ENCODE measurements at places on chromosomes 6 and 20.
A peak's percentile ranks its signal among the peaks of the same experiment; 100 is the strongest.

DNA sequence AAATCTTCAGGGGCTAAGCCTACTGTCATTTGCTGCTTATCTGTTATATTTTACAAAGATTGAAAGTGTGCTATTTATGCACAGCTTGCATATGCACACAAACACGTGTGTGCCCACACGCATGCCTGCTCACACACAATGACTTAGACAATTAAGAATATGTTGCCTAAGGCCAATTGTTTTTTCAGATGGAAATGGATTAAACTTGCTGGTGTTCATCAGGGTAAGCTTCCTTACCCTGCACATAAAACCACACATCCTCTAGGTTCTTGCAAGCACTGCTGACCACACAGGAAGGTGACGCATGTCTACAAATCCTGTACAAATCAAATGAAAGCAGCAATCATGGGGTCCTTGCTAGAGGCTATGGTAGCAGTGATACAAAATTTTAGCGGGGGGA is 58.4 kb downstream of the GJA10 start:
- DNase-seq: peak; percentile 38

GRCh38 chr6:130366107-130367005 is 539 bp downstream of the TMEM200A start:
- DNase-seq: no peak

GRCh38 chr6:13251242-13251641 is 77.1 kb downstream of the TBC1D7 start:
- DNase-seq: no peak

- no peak for DNase-seq
Observed at GRCh38 chr6:240151-240550, 52.1 kb upstream of the DUSP22 start.

DNA sequence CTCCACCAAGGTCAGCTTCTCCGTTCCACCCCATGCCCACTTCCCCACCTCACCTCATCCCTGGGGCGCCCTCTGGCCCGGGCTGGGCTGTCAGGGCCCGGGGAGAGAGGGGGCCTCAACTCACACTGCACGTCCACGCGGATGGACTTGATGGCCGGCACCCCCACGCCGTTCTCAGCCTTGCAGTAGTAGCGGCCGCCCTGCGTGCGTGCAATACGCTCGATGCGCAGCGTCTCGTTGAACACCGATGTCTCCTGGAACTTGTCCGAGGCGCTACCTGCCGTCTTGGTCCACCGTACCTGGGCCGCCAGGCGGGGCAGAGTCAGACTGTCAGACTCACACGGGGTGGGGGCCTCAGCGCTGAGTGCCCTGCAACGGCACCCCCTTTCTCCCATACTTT is 39.6 kb downstream of the MDGA1 start:
- no peak for DNase-seq

DNA sequence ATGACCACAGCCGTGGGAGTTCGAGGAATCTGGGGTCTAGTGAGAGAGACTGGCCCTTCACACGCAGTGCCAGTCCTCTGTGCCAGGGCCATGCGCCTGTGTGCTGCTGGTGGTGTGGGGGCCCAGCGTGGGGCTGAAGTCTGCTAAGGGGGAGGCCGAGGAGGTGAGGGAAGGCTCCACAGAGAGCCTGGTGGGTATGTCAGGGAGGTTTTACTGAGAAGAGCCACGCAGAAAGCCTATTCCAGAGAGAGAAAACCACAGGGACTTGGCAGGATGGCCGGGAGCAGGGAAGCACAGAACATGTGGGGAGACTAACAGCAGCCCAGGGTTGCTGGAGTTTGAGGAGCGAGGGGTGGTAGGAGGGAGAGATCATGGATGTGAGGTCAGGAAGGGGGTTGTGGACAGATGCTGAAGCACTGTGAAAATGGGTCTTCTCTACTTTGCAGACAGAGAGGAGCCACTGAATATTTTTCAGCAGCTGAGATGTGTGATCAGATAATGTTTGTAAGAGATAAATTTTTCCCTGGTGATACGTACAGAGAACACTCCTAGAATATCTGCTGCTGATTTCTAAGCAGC is 35.3 kb downstream of the DUSP22 start:
- DNase-seq: no peak

- no peak for DNase-seq
Observed at GRCh38 chr6:150800674-150801314, 64.7 kb upstream of the MTHFD1L start.

- DNase-seq: no peak
Observed at GRCh38 chr6:33925936-33926335, 122.1 kb upstream of the MLN start.

GRCh38 chr20:41631826-41632225 is 13.6 kb upstream of the CHD6 start:
- DNase-seq: no peak

DNA sequence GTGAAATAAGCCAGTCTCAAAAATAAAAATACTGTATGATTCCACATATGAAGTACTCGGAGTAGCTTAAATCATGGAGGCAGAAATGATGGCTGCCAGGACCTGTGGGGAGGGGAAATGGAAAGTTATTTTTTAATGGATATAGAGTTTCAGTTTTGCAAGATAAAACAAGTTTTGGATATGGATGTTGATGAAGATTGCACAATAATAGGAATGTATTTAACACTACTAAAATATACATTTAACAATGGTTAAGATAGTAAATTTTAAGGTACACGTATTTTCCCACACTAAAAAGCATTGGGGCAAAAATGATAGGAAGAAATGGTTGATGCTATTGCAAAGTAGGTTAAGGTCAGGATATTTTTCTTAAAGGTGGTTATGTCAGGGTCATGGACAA is 1058.9 kb upstream of the MAP3K7 start:
- no peak for DNase-seq

- no peak for DNase-seq
Observed at GRCh38 chr6:167474725-167475124, 149.8 kb downstream of the TTLL2 start.

- no peak for DNase-seq
Observed at GRCh38 chr6:150848400-150848799, 17.1 kb upstream of the MTHFD1L start.

GRCh38 chr6:164947164-164947563 is 362.2 kb downstream of the C6orf118 start:
- DNase-seq: no peak

DNA sequence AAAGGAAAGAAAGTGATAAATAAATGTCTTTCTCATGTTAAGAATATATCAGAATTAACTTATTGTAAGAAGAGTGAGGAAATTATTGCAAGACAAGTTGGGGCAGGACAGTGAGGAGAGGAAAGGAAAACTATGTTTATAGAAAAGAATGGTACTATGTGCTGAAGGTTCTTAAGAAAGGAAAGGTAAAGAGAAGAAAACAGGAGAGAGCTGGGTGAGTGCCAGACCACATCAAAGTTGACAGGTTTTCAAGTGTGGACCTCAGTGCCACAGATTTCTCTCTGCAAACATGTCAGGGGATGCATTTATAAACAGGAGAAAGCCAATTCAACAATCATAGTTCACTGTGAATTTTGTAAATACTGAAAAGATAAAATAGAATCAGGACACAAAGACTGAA is 439.2 kb downstream of the PKHD1 start:
- DNase-seq: no peak

DNA sequence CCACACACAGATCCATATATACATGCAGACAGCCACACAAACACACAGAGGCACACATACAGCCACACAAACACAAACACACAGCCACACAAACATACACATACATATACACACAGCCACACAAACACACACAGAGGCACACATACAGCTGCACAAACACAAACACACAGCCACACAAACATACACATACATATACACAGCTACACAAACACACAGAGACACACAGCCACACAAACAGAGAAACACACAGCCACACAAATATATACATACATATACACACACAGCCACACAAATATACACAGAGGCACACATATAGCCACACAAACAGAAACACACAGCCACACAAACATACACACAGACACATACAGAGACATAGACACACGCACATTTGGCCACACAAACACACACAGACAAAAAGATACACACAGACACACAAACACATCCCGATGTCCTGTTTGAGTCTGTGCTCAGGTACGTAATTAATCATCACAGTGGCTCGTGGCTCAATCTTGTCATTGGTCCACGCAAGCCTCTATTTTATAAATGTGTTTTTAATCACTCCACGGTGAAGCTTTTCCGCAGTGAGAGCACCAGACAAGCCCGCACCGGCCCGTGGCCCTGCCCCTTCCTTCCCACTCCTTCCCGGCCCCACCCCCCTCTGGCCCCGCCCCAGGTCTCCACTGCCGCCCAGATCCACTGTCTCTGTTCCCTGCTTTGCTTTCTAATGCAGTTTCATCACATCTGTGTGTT is 135.3 kb downstream of the CDH4 start:
- no peak for DNase-seq

DNA sequence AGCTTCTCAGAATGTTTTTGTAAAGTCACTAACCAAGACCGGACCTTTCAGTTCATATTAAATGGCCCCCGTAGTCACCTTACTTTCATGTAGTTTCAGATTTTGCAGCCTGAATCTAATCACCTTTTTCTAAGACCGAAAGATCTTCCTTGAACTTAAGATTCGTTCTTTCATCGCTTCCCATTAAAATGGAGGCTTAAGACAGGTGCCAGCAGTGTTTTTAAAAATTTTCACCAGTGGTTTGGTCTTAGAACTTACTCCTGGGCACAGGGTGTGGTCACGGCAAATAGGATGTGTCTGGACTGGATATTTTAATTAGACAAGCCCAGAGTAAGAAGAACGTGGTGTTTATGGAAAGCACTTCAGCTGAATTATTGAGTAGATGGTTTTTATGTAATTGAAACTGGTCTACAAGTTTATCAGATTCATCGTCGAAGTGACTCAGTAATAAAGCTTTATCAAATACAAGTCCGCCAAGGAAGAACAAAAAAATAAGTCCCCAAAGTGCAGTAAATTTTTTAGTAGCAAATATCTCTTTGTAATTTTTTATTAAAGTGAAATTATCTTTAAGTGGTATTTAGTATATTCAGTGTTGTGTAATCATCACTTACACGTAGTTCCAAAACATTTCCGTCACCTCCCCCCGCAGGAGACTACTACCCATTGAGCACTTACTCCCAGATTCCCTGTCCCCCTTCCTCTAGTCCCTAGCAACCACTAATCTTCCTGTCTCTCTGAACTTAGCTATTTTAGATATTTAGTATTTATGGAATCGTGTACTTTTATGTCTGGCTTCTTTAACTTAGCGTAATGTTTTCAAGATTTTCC is 868 bp downstream of the SRSF3 start:
- DNase-seq: peak; percentile 56

- no peak for DNase-seq
Observed at GRCh38 chr6:107727096-107727757, 96.9 kb downstream of the SCML4 start.

DNA sequence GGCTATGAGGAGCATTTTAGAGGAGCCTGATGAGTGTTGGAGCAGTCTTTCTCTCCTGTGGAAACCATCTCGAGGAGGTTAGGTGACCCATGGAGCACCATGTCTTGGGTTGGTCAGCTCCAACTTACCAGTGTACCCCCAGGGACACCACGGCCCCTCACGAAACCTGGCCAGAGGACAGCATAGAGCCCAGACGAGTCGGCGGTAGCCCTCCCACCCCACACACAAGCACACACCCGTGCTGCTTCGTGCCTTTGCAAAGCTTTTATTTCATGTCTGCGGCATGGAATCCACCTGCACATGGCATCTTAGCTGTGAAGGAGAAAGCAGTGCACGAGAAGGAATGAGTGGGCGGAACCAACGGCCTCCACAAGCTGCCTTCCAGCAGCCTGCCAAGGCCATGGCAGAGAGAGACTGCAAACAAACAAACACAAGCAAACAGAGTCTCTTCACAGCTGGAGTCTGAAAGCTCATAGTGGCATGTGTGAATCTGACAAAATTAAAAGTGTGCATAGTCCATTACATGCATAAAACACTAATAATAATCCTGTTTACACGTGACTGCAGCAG is 53.6 kb downstream of the EZR start:
- DNase-seq: no peak

- DNase-seq: no peak
Observed at GRCh38 chr6:99130897-99131873, 183.4 kb upstream of the FBXL4 start.

GRCh38 chr6:85620308-85620707 is 22.4 kb downstream of the SYNCRIP start:
- DNase-seq: no peak

DNA sequence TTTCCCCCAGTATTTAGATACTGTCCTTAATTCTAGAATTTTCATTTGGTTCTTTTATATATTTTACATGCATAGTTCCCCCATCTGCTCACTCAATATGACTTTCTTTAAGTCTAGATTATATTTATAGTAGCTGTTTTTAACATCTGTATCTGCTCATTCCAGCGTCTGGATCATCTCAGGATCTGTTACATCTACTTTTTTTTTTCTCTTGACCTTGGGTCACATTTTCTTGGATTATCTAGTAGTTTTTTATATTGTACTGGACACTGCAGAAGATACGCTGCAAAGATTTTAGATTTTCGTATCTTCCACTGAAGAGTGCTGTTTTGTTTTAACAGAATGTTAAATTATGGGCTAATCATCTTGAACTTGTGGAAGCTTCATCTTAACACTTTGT is 20.7 kb downstream of the RAB22A start:
- DNase-seq: no peak

GRCh38 chr6:116409756-116410155 is 39.0 kb downstream of the DSE start:
- no peak for DNase-seq

DNA sequence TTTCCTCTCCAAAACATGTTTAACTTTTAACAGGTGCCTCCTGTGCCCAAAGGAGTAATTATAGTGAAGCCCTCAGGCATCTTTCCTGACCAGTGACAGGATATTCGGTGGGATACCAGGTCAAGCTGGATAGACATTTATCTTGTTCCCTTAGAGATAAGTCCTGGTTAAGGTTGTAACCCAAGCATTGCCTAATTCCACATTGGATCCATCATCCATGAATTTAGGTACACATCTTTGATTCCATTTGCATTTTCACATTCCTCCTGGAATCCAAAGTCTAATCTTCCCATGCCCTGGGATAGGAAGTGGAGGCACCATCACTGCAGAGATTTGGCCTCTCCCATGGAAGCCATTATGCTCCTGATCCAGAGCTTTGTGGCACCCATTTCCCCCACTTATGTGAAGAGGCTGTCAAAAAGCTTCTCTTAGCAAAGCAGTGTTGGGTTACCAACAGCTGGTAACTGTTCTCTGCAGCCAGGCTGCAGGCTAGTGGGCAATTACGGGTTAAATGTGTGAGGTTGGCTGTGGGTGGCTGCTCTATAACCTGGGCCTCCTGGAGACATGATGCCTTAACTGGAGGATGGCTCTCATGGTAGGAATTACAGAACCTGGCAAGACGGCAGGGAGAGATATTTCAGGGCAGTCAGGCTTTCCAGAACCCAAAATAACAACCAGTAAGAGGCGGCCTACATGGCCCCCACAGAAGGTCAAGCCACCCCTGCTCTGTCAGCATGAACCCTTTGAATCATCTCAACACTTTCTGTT is 96.9 kb upstream of the VGLL2 start:
- DNase-seq: no peak

Measured in stimulated activated naive CD4-positive, alpha-beta T cell (primary cell).